ENCODE measurements at places on chromosomes 4 and X. TPM values are rescaled to one million over a fixed set of nuclear protein-coding genes. Genes with fewer than 3 reads are reported as not detected.

GRCh38 chrX:11787564-11787963 lies 29.5 kb downstream of the MSL3 start:
- peak; percentile 59 for DNase-seq

- no peak for DNase-seq
Observed at GRCh38 chrX:11792461-11793421, 34.7 kb downstream of the MSL3 start.

The ITIH6 gene
- polyA plus RNA-seq, result not detected

The GRPR gene
- polyA plus RNA-seq, result 0.13 TPM

GRCh38 chr4:153577053-153577452 lies 107.0 kb upstream of the TLR2 start:
- no peak for DNase-seq

DNA sequence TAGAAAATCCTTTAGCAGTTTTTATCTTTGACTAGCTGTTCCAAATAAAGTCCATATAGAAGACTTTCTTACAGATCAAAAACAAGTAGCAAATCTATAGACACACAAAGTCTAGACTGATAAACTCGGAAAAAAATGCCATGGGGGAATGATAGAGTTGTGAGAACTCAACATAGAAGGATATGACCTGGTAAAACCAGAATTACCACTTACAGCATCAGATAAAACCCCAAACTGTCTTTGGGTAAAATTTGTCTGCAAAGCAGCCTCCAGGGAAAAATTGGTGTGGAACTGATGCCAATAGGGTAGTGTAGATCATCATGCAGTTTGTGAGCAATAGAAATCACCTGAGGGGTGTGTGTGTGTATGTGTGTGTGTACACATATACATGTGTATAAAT lies 579.1 kb downstream of the SPOCK3 start:
- no peak for DNase-seq

- peak; percentile 86 for DNase-seq
Observed at GRCh38 chrX:47579537-47579936, 2.7 kb upstream of the TIMP1 start.

The WDFY3 gene
- polyA plus RNA-seq, result 3.3 TPM

- no peak for DNase-seq
Observed at GRCh38 chr4:111187108-111187507, 564.2 kb upstream of the PITX2 start.

The MGAT4D gene
- polyA plus RNA-seq, result not detected

GRCh38 chrX:147811803-147812202 lies 99.9 kb upstream of the FMR1 start:
- no peak for DNase-seq

DNA sequence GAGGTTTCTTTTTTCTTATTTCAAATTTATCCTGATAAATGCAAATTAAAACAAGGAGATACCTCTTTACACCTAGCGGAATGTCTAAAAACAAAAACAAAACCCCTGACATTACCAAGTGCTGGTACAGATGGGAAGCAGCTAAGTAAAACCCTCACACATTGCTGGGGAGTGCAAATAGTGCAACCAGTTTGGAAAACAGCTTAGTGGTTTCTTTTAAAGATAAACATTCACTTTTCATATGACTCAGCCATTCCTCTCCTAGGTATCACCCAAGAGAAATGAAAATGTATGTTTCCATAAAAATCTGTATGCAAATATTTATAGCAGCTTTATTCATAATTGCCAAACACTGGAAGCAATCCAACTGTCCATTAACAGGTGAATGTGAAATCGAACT lies 84.1 kb upstream of the HELT start:
- DNase-seq, result no peak

DNA sequence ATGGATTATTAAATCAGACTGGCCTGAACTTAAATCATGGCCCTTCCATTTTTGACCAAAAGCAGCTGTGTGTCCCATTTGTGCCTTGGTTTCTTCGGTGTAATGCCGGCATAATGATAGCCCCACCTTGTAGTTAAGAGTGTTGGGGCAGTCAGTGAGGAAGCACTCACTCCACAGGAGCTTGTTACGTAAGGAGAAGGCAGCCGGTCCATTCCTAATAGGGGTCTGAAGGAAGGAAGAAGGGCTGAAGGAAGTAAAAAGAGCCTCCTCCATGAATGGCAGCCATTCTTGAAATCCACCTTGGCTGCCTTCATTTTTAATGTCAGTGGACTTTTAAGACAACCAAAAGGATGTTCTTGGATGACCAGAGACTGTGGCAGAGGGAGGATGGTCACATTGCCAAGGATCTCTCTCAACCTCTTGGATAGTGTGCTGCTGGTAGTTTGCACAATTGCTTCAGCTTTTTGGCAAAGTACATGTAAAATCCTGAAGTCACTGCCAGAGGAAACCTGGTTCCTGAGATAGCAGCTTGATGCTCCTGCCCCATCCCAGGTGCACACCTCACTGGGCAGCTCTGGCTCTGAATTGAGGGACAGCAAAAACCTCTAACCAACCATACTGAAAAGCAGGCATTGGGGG lies 113.5 kb downstream of the PTTG2 start:
- peak; percentile 46 for DNase-seq

DNA sequence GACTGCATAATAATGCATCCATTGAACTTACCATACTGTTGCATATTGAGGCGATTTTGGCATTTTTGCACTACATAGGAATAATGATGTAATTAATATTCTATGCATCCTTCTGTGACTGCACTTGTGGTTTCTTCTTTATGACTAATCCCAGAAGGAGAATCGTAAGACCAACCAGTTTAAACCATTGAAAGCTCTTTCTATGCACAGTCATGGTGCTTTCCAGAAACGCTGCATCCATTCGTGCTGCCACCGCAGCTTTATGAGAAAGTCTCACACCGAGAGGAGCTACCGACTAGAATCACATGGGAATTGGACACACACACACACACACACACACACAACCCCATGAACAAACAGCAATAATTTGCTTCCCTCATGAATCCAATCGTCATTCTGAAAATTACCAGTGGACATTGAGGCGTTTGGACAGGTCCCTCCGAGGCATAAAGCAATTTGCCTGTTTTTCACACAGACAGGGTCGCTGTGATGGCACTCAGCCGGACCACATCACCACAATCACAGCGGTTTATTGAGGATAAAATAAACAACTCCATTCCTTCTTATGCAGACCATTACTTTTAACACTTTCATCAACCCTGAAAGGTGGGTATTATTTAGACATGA lies 64.2 kb downstream of the PACRGL start:
- peak; percentile 6 for DNase-seq

DNA sequence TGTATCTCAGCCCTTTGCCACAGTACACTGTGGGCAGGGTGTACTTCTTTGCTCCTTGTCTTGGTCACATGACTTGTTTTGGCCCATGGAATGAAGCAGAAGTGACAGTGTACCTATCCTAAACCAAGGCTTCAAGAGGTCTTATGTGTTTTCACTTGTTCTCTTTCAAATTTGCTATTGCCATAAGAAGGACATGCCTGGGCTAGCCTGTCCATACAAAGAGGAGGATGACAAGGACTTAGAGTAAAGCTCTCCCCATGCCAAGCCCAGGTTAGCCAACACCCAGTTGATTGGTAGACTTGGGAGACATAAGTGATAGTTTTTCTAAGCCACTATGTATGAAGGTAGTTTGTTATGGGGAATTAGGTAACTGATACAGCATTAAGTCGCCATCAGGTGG lies 141.1 kb upstream of the MID1 start:
- no peak for DNase-seq

DNA sequence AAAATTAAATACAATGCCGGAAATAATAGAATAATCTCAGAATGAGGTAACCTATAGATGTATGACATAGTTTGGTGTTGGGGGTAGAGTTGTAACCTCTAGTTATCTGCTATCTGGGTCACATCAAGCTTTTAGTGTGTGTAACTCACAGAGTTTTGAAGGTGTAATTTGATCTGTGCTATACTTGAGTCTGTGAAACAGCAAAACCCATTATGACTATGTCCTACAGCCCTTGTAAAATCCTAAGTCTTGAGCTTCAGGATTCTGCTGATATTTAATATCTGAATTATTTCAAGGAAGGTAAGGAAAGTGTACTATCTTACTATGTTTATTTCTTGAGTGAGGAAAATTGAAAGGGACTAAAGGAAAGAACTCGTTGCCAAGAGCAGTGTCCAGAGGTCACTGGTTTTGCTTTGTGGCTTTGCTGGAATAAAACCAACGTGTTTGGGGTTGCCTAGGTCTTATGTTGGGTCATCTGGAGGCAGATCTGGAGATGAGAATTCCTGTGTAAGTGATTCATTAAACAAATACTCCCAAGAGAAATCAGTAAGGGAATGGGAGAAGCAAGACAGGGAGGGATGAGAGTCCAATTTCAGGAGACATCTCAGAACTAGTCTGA lies 107.8 kb upstream of the CBLL2 start:
- peak; percentile 0 for DNase-seq

Measured in GM23248 (cell line).